Stimulated activated effector memory CD8-positive, alpha-beta T cell treated with anti-CD3 and anti-CD28 coated beads, Interleukin-12 subunit alpha, Interleukin-12 subunit beta, amount 100 ng/mL, for 72 hours (primary cell): ENCODE measurements at places on chromosomes 11 and 22.

GRCh38 chr22:44906999-44907644 lies 102.7 kb downstream of the PHF21B start:
- no peak for DNase-seq

DNA sequence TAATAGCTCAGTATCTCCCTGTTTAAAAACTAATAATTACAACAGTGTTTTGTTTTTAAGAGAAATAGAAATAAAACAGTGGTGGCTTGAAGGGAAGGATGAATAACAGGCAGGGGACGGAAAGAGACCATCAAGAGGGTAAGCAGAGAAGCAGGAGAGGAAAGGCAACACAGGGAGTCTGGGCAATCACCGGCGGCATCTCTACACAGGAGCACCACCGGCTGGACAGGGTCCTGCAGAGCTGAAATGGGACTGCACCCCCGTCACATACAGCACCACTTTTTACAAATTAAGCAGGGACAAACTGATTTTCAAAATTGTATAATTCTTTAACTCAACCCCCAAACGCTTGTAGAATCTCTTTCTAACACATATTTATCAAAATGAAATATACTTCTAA lies 18.4 kb downstream of the PHF21A start:
- no peak for DNase-seq

- DNase-seq = no peak
These were observed 196.0 kb downstream of the TENM4 start for GRCh38 chr11:79244798-79245197.

- no peak for DNase-seq
These were observed 97.8 kb downstream of the SCN3B start for GRCh38 chr11:123556633-123557032.

DNA sequence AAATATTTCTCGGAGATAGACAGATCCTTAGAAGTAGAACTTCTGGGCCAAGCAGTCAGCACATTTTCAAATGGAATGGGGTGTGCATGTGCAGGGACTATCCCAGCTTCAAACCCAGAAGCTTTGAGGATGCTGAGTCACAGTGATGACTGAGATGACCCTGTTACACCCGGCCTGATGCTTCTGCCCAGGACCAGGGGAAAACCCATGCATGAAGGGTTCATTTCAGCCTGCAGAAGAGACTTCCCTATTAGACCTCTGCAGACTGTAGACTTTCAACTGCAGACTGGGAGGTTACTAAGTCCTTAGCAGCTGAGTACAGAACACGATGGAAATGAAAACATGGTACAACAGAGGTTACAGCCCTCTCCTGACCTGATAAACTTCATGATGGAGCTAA lies 3.6 kb upstream of the OR2AT4 start:
- DNase-seq = peak; percentile 21

DNA sequence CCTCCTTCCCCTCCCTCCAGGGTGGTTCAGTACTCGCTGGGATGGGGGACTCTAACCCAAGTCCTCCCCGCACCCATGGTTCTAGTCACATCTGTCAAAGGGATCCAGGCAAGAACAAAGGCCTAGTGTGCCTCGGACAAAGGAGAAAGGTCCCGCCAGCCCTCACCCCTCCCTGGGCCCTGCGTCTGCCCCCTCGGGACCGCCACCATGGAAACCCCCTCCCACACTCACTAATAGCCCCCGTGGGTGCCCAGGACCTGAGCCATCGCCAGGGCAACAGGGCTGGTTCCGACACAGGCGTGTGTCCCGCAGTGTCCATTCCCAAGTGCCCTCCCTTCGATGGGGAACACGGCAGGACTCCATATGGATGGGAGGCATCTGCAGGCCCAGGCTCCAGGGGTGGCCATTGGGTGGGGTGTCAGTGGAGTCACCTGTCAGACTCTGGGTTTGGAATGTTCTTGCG lies 5.1 kb upstream of the CARNS1 start:
- no peak for DNase-seq

- no peak for DNase-seq
These were observed 20.9 kb upstream of the ARHGAP8 start for GRCh38 chr22:44731357-44731970.

GRCh38 chr11:79813551-79813950 lies 372.7 kb upstream of the TENM4 start:
- DNase-seq = no peak

DNA sequence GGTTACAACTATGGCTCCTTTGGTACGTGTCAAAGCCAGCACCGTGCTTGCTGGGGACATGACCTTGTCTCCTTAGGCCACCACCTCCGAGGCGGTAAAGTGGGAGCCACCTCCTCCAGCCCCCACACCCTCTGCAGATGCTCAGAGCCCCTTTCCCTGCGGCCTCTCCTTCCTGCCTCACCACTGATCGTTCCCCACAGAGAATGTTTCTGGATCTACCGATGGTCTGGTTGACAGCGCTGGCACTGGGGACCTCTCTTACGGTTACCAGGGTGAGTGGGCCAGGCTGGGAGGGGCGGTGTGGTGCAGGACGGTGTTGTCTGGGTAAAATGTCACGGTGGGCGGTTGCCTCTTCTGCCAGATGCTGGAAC lies 8.9 kb downstream of the SIDT2 start:
- no peak for DNase-seq

GRCh38 chr11:107858217-107859070 lies at the start of gene SLC35F2:
SLC35F2 (minus strand) TSS chr11:107858787; CDS start chr11:107858767, 20 bp downstream.
- peak; percentile 67 for DNase-seq

DNA sequence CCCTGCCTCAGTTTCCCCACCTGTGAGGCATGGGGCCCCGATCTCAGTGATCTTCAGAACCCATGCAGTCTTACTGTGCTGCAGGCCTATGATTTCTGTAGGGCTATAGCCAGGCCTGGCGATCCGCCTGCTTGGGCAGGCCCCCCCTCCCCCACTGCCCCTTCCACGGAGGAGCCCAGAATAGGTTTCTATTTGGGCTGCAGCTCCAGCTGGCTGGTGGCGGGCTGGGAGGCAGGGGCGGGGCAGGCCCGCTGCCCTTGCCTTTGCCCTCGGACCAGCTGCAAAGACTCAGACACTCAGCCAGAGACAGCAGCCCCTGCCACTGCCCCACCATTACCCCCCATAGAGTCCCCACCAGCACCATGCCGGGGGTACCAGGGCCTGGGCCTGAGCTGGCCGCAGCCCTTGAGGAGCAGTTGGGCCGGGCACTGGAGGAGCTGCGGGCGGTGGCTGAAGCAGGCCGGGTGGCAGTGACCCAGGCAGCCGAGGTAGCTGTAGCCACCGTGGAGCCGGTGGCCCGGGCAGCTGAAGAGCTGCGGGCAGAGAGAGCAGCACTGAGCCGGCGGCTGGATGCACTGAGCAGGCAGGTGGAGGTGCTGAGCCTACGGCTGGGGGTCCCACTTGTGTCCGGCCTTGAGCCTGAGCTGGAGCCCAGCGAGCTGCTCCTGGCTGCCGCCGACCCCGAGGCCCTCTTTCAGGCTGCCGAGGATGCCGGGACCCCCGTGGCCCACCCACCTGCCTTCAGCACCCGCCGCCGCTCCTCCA lies 12.2 kb downstream of the SMTN start:
- DNase-seq = no peak

GRCh38 chr11:131522851-131523250 lies 152.4 kb downstream of the NTM start:
- no peak for DNase-seq

GRCh38 chr11:61725781-61726231 lies 26.6 kb upstream of the MYRF start:
- DNase-seq = no peak

DNA sequence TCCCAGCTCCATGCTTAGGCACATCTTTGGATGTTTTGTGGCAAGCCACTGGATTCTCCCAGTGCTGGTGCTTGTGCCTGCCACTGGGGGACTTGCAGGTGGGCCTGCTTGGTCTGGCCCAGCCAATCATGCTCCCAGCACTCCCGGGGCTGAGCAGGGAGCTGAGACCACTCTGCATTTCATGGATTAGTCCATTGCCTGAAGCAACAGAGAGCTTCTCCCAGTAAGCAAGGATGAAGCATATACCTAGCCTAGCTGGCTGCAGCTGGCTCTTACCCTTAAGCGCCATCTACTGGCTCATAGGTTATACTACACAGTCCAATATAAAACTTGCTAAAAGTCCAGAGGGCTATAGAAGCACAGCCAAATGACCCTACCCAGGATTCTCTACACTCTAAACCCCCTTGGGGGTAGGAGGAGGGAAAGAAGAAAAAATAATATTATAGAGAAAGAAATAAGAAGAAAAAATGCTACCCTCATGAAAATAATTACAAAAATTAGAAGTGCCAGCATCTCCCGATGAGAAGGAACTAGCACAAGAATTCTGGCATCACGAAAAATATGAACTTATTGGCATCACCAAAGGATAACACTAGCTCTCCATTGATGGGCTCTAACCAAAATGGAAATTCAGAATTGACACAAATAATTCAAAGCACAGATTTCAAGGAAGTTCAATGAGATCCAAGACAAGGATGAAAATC lies 275.3 kb downstream of the C11orf87 start:
- DNase-seq = no peak

DNA sequence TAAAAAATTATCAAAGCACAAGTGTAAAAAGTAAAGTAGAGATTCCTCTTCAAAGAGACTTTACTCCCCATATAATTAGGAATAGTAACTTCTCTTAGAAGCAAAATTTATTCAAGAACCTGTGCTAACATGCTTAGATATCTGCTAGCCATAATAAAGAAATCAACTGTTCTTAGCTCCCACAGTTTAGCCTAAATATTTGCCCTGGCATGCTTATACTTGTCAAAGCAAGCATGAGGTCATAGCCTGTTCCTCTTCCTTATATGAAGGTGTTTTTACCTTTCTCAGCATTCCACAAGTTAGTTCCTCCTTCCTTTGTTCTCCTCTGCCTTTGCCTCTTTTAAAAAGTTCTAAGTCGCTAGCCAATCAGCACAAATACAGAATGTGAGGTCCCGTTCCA lies 30.3 kb downstream of the RIC3 start:
- DNase-seq = no peak

- no peak for DNase-seq
These were observed 37.8 kb downstream of the GRIK4 start for GRCh38 chr11:120549346-120549745.

GRCh38 chr11:76120513-76121101 lies 85.7 kb downstream of the WNT11 start:
- DNase-seq = no peak

DNA sequence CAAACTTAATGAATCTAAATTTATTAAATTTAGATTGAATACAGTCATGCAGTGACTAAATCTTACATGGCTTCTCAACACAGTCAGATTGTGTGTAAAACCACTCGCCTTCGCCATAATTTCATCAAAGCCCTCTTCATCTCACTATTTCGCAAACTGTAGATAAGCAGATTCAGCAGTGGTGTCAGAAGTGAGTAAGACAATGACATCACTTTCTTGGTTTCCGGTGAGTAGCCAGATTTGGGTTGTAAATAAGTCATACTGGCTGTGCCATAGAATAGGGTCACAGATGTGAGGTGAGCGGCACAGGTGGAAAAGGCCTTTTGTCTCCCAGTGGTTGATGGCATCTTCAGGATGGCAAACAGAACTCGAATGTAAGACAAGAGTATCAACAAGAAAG lies 3.4 kb downstream of the OR10A6 start:
- no peak for DNase-seq

DNA sequence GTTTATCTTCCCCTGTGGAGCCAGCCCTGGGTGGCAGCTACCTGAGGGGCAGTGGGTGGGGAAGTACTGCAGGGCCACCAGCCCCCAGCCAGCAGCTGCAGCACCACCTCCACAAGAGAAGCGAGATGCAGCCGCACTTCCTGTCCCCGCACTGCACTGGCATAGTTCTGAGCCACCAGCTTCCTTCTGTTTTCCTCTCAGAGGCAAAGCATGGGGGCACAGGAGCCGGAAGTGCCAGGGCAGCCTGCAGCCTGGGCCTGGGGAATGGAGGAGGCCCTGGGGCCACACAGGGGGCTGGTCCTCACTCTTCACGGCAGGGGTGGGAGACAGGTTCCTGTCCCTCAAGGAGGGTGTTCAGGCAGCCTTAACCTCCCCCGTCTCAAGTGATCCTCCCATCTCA lies 11.9 kb upstream of the SH3BP1 start:
- no peak for DNase-seq

GRCh38 chr22:35517769-35518530 lies 22.7 kb upstream of the RASD2 start:
- no peak for DNase-seq

DNA sequence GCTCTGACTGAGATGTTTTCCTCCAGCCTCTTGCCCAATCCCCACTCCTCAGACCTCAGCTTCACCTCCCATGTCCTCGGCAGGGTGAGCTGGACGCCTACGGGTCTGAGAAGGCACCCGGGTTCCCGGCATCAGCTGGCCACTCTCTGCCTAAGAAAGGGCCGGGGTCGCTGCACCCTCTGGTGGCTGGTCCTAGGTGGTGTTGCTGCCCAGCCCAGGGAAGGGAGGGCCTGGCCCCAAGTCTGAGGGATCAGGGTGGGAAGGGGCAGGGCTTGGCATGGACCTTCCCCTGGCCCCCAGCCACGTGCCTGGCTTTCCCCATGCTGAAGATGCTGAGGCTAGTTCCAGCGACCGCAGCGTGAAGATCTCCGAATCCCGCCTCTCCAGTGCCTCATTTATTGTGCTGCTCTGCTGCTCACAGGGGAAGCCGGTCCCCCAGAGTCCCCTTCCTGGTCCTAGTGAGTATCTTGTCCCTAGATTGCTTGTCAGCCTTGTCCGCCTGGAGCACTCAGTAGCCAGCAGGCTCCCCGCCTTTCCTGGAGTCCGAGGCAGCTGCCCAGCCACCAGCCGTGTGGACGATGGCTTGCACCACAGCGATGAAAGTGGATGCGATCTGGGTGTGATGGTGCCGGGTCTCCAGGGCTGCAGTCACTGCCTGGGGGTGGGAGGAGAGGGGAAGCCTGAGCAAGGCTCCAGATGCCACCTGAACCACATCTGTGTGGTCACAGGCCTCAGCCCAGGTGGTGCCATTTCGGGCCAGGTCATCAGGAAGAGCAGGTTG lies 2.9 kb upstream of the GGT5 start:
- DNase-seq = no peak

- DNase-seq = no peak
These were observed 144.8 kb downstream of the WNT7B start for GRCh38 chr22:45832180-45832579.

DNA sequence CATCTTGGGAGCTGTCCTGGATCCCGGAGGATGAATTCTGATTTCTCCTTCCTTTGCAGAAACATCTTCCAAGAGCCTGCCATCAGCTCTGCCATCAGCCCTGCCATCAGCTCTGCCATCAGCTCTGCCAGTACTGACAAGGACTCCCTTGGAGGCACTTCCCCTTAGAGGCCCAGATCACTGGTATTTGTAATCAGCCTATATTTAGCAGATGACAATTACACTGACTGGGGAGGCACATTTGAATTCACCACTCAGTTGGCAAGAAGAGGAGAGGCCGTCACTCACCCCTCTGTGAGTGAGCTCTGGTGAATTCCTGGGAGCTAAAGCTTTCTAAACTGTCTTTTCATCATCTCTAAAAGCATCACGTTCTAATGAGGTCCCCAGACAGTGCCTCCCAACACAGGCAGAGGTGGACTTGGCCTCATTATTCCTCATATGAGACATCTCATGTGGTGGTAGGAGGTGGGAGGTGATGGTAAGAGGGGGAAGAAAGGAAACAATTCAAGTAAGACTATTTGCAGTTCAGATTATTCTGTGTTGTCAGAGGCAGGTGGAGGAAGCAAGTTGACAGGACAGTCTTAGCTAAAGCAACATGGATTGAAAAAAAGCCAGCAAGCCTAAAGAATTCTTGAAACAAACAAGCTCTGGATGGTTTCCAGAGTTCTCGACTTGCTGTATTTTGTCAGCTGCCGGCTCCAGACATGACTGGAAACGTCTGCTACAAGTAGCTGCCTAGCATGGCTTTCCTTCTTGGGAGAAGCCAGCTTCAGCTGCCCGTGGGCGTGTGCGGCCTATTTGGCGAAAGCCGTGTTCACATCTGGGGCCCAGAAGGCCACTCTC lies 771.7 kb downstream of the TBC1D22A start:
- no peak for DNase-seq
